ENCODE measurements at places on chromosomes 7 and 10.
A peak's percentile ranks its signal among the peaks of the same experiment; 100 is the strongest.

DNA sequence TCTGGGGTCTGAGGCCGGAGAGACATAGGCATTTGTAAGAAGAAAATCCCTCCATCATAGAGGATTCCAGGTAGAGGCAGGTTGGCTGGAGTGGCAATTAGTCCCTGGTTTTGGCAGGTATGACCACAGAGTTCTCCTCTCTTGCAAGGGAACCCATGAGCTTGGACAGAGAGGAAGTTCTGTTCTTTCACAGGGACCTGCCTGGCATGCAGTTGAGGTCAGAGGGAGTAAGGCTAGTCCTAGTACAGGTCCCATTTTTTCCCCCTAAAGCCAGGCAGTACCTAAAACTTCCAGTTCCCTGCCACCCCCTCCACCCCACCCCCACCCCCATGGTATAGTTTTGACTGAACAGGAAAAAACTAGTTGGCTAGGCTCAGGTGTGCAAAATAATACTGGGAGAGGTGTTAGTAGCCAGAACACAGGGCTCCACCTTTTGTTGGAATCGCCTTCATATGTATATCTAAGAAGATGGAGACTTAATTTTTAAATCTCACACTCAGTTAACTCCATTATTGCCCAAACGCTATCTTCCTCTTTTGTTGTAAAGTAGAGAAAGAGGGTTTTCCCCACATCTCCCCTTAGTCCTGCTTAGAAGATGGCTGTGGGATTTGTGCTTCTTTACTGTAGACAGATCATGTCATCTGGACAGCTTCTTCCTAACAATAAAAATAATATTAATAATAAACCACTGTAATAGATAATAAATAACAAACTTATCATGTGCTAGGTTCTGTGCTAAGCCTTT lies 188.1 kb downstream of the TCF7L2 start:
- DNase-seq: no peak

DNA sequence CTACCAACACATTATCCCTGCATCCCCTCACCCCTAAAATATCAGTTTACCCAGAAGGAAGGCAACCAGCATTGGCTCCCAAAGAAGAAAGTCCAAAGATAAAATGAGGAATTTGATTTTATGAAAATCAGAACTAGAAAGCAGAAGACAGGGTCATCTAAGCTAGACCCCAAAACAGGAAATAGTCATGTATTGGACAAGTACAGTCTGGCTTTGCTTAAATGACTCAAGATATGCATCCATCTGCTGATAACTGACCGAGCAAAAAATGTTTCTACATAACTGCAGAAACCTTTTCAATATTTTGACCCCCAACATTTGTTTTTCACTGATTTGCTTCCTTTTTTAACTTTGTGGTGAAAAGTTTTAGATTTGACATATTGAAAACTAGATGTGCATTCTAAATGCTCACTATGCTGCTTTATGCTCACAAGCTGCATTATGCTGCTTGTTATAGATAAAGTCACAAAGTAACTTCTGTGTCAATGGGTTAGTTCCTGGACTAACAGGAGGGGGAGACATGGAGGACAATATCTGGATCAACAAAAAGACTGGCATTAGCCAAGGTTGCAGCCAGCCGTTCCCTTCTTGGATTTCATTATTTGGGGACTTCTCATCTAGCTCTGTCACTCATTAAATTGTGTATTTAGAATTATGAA lies 227.0 kb downstream of the INHBA start:
- DNase-seq: no peak

DNA sequence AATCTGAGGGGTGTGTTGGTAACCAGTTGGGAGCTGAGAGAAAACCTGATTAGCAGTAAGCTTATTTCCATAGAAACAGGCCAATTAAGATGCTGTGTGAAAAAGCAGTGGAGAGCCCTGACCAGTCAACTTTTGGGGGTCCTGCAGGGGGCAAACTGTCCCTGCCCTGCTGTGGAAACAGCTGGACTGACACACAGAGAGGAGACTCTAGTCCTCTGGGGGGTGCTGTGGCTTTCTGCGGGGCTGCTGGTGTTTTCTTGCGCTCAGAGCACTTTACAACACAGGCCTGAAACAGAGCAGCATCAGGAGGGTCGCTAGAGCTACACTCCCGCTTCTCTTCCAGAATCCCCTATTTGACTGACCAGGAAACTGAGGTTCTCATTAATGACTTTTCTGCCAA lies 546.9 kb upstream of the GALNT17 start:
- peak; percentile 43 for DNase-seq

- DNase-seq: no peak
Measured at GRCh38 chr7:94303695-94304094, 91.0 kb upstream of the COL1A2 start.

DNA sequence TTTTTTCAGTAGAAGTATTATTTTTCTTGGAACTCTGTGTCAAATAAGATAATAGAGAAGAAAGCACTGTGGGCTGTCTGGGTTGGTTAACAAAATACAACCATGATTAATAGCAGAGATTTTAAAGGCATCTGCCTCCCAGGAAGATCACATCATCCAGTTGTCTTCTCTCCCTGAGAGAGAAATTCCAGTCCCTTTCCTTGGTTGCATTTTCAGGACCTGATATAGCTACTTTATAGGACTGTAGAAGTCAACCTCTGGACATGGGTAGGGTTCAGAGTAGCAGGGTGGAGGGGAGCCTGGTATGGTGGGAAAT lies 309.9 kb upstream of the IGFBP3 start:
- no peak for DNase-seq

GRCh38 chr7:111518264-111518663 lies 44.0 kb downstream of the IMMP2L start:
- no peak for DNase-seq

DNA sequence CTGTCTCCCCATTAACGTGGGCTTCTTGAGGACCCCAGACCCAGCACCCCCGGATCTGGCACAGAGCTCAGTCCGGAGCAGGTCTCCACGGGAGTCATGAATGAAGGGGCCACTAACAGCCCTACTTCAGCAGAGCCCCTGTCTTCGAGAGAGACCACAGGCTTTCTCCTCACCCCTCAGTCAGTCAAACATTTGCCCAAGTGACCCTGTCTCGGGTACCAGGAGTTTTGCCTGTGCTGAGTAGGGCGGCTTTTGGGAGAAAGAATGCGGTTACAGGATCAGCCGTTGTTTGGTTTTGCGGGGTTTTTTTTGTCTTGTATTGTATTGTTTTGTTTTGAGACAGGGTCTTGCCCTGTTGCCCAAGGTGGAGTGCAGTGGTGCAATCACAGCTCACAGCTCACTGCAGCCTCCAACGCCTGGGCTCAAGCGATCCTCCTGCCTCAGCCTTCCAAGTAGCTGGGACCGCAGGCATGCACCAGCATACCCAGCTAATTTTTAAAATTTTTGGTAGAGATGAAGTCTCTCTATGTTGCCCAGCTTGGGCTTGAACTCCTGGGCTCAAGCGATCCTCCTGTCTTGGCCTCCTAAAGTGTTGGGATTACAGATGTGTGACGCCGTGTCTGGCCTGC lies 16.5 kb downstream of the ADAP1 start:
- no peak for DNase-seq
